Stimulated activated CD4-positive, alpha-beta T cell treated with anti-CD3 and anti-CD28 coated beads, Interleukin-1b, Interleukin-23, amount 100 ng/mL, for 48 hours (primary cell): ENCODE measurements at places on chromosomes 3 and 15.

DNA sequence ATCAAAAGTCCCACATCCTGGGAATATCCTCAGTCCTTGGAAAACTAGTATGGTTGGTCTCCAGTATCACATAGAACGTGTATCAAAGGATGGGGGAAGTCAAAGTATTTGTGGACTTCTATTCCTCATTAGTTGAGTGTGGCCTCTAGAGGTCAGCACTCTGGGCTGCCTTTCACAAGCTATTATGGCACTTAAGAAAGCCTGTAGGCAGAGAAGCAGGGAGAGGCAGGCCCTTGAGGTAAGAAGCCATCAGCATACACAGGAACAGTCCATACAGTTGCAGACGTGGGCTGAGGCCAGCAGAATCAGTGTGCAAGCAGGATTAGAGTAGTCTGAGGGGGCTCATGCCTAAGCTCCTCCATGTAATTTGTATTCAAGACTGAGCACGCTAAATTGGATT is 341.7 kb downstream of the CLSTN2 start:
- no peak for DNase-seq

GRCh38 chr3:52516509-52517195 is 17.0 kb downstream of the NT5DC2 start:
- no peak for DNase-seq

DNA sequence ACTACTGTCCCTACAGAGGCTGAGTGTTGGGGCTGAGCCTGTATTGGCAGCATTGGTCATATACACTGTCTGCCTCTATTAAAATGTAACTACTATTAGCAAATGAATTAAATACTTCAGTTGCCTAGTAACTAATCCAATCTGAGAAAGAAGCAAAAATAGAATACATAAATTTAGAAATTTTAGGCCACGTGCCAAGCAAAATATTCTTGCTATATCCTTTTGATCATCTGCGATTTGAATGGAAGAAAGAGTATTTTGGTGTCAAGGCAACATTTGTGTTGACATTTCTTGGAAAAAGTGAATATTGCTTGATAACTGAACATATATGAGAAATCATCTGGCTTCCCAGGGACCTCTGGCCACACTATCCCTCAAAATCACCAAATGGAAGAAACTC is 148.2 kb upstream of the TOPAZ1 start:
- DNase-seq: no peak

GRCh38 chr3:41629986-41630385 is 331.9 kb downstream of the ULK4 start:
- no peak for DNase-seq

GRCh38 chr3:152511904-152512303 is 243.2 kb downstream of the MBNL1 start:
- no peak for DNase-seq

DNA sequence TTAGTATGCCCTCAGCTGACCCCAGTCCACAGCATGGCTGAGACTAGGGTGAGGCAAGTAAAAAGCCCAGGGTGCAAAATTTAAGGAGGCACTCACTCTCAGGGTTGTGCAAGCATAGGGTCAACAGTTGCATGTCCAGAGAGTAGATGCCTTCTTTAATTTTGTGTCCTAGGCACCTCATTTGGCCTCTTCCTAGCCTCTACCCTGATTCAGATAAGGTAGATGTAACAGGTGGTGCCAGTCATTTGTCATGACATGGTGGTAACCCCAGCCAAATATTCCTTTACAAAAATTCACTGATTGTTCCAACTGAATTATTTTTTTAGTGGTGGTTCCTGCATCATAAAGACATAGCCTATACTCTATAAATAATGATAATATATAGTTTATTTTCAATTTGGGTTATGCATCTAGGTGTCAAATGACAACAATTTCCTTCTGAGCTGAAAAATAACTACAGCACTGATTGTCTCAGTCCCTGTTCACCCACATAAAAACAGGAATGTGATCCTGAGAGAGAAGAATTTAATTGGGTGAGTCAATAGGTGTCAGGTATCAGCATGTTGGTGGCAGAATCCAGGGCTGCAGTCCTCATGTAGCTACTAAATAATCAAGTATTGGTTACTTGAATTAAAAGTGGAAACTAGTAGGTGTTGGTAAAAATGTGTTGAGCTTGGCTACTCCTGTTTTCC is 44.2 kb upstream of the TIPARP start:
- no peak for DNase-seq
